ENCODE measurements at places on chromosomes 5 and 9. TPM values are rescaled to one million over a fixed set of nuclear protein-coding genes. Genes with fewer than 3 reads are reported as not detected.
A peak's percentile ranks its signal among the peaks of the same experiment; 100 is the strongest.

The SYK gene
- 24.2 TPM for total RNA-seq

DNA sequence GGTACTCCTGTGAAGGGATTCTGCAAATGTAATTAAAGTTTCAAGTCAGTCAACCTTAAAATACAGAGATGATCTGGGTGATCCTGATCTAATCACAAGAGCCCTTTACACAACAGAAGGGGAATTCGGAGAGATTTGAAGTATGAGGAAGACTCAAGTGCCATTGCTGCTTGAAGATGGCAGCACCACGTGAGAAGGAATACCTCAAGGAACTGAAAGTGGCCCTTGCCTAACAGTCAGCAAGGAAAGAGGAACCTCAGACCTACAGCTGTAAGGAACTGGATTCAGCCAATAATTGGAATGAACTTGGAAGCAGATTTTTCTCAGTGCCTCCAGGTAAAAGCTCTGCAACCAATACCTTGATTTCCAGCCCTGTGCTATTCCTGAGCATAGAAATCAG lies 87.4 kb downstream of the THBS4 start:
- no peaks in the 10 kb centered on the region for H3K4me1 ChIP-seq
- H3K27ac ChIP-seq = no peak overlapping the region
- no peak overlapping the region for H3K4me3 ChIP-seq
- no peaks in the 10 kb centered on the region for H3K36me3 ChIP-seq

The SPATA31A3 gene
- not detected for total RNA-seq

GRCh38 chr5:178068293-178068692 lies 45.0 kb upstream of the N4BP3 start:
- H3K4me3 ChIP-seq = no peak overlapping the region
- peak; percentile 22 for DNase-seq
- no peaks in the 10 kb centered on the region for H3K4me1 ChIP-seq
- H3K36me3 ChIP-seq = no peaks in the 10 kb centered on the region

GRCh38 chr5:8714198-8714597 lies 831.7 kb downstream of the SEMA5A start:
- H3K4me3 ChIP-seq = no peak overlapping the region
- H3K27ac ChIP-seq = no peak overlapping the region
- H3K27me3 ChIP-seq = no peaks in the 10 kb centered on the region
- no peak for DNase-seq

Measured in stomach (tissue), 19 donors.